ENCODE measurements at places on chromosomes 3 and 15.

- no peak for DNase-seq
Observed at GRCh38 chr3:158808697-158809096, 6.8 kb downstream of the MFSD1 start.

DNA sequence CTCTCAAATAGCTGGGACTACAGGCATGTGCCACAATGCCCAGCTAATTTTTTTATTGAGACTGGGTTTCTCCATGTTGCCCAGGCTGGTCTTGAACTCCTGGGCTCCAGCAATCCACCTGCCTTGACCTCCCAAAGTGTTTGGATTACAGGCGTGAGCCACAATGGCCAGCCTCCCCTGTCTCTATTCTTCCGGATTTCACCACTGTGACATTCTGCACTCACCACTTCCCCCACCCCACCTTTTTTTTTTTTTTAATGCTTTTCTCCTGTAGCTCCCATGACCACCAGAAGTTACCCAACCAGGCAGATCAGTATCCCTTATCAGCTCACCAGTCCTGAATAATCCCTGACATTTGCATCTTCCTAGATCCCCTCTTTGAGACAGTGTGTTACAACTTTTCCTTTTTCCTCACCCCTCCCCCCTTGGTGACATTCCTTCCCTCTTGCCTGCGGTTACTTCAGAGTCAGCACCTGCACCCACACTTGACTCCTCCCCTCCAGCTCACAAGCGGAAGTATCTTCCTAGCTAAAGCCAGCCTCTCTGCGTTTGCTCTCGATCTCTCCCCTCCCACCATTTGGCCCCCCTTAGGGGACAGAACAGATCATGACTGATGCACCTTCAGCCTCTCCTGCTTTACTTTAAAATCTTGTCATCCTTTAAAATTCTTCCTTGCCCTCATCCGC, 13.5 kb upstream of the ZNF592 start:
- DNase-seq: no peak

- DNase-seq: no peak
Observed at GRCh38 chr15:98855815-98856531, 151.6 kb downstream of the PGPEP1L start.

- no peak for DNase-seq
Observed at GRCh38 chr3:189393598-189393997, 221.8 kb downstream of the TPRG1 start.

DNA sequence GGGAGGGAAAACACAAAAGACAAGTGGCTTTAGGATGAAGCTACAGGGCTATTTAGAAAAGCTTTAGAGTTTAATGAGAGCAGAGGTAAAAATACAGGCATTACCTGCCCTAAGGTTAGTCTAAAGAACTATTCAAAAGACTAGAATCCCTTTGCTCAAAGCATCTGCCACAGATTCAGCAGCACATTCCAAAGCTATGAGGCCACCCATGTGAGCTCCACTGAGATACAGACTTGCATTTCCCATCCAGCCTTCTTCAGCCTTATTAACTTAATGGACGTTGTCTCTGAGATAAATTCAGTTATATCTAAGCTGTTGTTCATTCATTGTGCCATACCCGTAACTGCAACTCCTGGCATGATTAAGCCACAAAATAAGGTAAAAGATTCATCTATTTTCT, 25.4 kb downstream of the CXCR6 start:
- no peak for DNase-seq

- DNase-seq: no peak
Observed at GRCh38 chr3:55369141-55369847, 117.8 kb downstream of the WNT5A start.

DNA sequence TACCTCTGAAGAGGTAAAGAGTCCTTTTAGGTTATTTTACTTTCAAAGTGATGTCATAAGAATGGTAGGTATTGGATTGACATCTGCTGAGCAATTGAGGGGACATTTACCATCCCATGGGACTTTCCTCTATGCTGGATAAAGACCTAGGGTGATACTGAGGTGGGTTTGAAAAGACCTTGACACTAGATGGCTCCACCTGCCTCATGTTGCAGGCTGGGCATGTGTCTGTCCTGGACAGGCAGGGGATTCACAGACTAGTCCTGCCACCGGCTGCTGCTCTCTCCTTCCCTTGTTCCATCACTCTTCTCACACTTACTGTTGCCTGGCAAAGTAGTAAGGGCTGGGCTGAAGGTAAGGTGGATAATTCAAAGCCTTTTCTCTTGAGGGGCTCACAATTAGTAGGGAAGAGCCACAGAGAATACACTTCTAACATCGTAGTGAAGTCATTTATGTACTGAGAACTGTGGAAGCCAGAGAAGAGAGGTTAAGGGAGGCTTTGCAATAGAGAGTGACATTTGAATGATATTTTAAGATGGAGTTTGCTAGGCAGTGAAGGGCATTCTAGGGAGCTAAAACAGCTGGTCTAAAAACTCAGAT, 27.7 kb downstream of the TRAK1 start:
- no peak for DNase-seq
